HCEC 1CT (cell line): ENCODE measurements at places on chromosomes 2 and 18.

DNA sequence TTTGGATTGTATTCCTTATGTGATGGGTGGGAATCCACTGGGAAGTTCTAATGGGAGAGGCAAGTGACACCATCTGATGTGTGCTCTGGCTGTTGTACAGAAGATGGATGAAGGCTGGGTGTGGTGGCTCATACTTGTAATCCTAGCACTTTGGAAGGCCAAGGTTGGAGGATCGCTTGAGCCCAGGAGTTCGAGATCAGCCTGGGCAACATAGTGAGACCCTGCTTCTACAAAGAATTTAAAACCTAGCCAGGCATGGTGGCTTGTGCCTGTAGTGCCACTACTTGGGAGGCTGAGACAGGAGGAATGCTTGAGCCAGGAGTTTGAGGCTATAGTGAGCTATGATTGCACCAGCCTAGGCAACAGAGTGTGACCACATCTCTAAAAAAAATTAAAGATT lies 10.6 kb upstream of the MSH6 start:
- DNase-seq = no peak

DNA sequence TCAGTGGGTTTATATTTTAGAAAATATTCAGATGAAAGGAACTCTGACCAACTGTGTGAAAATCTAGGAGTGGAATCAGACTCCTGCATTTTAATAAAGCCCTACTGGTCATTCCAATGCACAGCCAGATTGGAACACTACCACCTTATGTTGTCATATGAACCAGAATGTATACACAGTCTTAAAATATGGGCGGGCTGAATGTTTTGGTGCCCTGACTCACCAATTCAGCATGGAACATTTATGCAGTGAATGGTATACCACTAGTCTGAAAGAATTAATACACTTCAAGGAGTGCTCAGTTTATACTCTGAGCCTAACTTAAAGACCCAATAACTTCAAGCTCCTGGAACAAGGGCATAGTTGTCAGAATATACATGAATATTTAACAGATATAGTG lies 280.9 kb upstream of the TCF4 start:
- peak; percentile 79 for DNase-seq

GRCh38 chr2:202121532-202122162 lies 48.6 kb downstream of the KIAA2012 start:
- no peak for DNase-seq

DNA sequence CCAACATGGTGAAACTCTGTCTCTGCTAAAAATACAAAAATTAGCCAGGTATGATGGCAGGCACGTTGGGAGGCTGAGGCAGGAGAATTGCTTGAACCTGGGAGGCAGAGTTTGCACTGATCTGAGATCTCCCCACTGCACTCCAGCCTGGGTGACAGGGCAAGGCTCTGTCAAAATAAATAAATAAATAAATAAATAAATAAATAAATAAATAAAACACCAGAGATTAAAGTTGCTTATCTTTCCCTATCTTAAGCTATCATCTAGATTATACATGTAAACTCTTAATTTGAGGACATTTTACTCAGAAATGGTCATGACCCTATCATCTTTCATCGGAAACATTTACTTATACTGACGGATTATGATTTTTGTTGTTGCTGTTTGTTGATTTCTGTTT lies 373.2 kb downstream of the GALNT13 start:
- DNase-seq = no peak

- DNase-seq = peak; percentile 28
Measured at GRCh38 chr2:186883666-186884065, 34.7 kb upstream of the ZSWIM2 start.

DNA sequence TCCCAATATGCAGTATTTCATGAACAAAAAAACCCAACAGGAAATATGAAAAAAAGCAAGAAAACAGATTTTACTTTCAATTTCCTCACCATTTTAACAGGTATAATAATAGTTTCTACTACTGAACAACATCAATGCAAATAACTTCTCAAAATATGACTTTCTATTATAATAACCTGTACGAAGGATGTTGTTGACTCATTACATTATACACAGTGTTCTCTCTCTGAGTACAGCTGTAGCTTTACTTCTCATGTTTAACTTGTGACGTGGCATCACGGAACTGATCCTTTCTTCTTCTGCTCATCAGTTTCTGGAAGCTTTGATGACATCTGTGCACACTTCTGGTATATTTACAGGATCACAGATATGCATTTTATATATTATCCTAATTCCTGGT lies 40.0 kb downstream of the FAM228A start:
- DNase-seq = no peak
